ENCODE measurements at places on chromosomes 4 and X.

DNA sequence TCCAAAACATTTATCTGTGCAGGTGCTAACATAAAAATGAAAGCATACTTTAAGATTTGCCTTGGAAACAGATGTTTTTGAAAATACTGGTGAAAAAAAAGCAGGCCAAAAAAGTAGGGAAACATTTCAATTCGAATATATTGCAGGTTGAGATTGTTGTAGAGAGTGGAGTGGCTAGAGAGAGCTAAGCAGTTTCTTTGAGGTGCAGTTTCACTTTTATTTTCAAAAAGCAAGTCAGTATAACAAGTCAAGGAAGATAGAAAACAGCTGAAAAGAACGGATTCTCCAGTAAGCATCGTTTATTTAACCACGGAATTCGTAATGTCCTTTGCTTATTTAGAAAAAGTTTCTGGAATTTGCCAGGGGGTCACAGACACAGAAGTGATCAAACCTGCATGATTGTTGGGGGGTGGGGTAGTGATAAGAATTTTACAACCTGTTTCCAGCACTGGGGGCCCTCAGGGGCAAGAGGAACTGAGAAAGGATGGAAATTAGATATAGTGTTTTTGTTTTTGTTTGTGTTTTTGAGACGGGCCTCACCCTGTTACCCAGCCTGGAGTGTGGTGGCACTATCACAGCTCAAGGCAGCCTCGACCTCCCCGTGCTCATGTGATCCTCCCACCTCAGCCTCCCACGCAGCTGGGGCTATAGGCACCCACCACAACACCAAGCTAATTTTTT is 175.0 kb downstream of the TENM3 start:
- no peak for DNase-seq

DNA sequence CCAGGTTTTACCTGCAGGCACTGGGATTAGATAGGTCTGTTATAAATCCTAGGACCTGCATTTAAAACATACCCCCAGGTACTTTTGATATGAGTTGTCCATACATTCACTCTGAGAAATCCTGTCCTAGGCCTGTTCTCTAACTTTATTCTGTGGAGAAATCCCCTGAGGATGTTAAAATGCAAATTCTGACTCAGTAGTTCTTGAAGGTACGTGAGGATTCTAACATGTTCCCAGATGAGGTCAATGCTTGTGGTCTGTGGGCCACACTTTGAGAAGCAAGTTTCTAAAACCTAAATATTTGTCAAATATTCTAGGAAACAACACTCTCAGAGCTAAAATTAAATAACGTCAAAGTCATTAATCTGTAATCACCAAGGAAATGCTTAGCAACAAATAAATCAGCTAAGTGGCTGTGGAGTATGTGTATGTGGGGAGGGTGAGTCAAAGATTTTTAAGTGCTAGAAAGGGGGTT is 101.3 kb upstream of the MAGEB16 start:
- DNase-seq, result no peak

- no peak for DNase-seq
Measured at GRCh38 chrX:103275947-103276567, 493 bp downstream of the TCEAL5 start.

- DNase-seq, result no peak
Measured at GRCh38 chrX:15206306-15206705, 63.6 kb downstream of the ASB9 start.

DNA sequence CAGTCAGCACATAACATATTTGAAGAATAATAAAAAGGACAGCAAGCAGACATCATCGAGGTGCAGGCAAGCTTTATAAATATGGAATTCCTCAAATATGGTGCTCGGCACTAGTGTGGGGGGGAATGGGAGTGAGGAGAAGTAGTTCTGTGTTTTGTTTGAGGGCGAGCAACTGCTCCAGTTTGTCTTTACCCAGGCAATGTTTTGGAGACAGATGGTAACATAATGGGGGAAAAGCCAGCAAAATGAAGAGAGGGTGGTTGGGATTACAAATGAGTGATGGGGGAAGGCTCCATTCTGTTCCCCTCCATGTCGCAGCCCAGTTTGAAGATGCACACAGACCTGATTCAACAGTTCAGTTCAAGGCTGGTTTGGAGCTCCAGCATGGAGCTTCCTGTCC is 572.9 kb upstream of the DIPK2B start:
- no peak for DNase-seq

- DNase-seq, result peak; percentile 5
Measured at GRCh38 chrX:77505227-77505626, 58.0 kb downstream of the FGF16 start.

- DNase-seq, result no peak
Measured at GRCh38 chr4:181956512-181956911, 286.7 kb upstream of the TENM3 start.

DNA sequence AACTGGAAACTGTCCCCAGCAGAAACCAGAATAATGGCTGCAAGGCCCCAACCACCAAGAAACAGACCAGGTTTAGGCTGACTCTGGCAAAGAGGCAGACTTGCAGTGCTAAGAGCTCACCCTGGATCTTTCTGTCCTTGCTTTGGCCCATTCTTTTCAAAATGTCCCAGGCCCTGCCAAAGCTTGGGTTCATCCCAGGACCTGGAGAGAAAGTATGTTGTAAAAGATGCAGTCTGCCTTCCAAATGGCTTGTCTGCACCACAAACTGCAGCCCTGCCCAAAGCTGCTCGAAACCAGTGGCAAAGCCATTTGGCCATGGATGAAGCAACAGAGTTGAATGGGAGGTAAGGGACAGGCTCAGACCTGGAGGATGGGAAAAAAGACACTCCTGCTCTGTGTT is 38.0 kb upstream of the LNX1 start:
- no peak for DNase-seq

GRCh38 chr4:176256921-176257320 is 12.1 kb downstream of the ASB5 start:
- DNase-seq, result no peak

- no peak for DNase-seq
Measured at GRCh38 chr4:95183656-95184408, 364.9 kb downstream of the UNC5C start.

- no peak for DNase-seq
Measured at GRCh38 chr4:628821-629635, 3.7 kb downstream of the PDE6B start.

Data from astrocyte of the cerebellum (primary cell).